ENCODE measurements at places on chromosomes 4 and X.

DNA sequence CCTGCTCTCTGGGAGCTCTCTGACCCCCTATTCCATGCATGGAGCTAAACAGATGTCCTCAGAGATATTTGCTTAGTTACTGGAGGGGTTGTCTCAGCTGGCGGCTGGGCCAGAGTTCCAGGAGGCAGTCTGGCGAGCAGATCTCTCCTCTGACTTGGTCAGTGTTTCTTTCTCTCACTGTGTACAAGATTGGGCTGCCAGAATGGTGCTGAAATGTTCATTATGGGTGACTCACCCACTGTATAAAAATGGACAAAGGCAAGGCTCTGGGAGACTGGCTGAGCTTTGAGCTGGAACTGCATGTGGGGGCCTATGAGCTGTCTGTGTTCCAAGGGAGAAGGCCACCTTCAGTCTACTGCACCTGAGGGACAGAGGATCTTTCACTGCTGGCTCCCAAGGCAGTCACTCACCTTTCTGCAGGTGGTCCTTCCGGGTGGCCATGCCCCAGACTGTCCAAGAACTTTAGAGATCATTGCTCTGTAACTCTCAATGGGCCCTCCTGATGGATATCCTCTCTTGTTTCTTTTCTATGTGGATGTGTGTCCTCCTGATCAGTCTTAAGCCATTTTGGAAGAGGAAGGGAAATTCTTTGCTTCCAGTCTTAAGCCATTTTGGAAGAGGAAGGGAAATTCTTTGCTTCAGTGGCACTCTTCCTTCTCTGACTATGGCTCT, 88.2 kb downstream of the CFAP299 start:
- peak; percentile 8 for DNase-seq

DNA sequence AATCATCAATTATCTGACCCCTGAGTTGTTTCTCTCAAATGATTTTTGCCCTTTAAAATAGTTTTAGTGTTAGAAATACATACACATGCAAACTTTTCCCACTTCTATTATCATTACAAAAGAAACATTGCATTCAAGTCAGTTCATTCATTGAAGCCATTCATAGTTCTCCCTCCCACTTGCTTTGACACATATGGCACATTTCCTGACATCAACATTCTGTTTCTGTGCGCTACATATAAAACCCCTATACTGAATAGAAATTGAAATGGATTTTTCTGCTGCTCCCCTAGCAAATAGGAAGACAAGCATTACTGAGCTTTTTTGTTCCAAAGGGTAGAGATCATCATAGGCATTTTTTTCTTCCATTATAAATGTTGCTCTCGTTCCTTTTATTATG, 497.9 kb upstream of the PCDH10 start:
- no peak for DNase-seq

GRCh38 chr4:108979759-108980158, 216.9 kb upstream of the ETNPPL start:
- no peak for DNase-seq

DNA sequence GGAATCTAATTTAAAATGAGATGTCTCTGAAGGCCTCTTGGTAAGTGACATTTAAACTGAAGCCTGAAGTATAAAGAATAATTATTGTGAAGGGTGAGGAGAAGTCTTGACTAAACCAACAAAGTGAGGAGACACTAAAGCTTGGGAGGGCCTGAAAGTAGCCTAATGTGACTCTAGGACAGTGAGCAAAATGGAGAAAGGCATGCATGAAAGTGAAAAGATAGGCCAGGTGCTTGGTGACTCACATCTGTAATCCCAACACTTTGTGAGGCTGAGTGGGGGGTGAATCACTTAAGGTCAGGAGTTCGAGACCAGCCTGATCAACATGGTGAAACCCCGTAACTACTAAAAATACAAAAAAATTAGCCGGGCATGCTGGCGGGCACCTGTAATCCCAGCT, 46.9 kb upstream of the SMARCAD1 start:
- no peak for DNase-seq

DNA sequence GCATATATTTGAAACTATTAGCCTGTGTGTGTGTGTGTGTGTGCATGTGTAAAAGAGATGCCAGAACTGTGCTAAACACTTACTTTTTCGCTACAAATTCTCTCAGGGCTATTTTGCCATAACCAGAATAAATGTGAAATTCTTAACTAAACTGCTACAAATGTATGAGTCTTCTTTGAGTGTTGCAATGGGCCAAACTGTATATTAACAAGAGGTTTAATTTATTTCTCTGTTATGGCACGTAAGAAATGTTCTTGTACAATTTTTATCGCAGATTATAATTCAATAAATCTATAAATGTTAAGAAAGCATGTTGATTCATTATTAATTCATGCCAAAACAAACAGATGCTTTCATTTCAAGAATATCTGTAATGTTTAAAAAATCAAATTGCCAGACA, 454.5 kb upstream of the PCDH7 start:
- no peak for DNase-seq

DNA sequence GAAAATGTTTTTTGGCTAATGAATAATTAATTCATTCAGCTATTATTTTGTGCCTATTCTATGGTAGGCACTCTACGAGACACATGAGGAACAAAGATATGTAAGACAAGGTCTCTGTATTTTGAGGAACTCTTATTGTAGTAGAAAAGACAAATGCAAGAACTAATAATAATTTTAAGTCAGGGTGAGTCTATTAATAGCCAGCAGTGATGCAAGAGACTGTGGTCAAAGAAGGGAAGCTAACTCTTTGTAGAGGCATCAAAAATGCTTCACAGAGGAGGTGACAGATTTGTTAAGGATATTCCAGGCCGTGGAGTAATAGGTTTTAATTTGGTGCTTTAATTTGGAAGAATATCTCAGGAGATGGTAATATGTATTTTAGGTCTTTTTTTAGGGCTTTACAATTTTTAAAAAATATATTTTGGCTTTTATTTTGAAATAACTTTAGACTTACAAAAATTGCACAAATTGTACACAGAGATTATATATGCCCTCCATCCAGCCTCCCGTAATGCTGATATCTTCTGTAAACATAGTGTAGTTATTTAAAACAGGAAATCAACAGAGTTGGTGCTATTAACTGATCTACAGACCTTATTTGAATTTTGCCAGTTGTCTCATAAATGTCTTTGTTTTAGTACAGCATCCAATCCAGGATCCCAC, 48.1 kb downstream of the DCLK2 start:
- peak; percentile 50 for DNase-seq

- DNase-seq = no peak
Measured at GRCh38 chr4:137032222-137032621, 500.1 kb downstream of the PCDH18 start.

- DNase-seq = peak; percentile 83
Measured at GRCh38 chr4:187183346-187183745, 459.7 kb upstream of the FAT1 start.

GRCh38 chr4:170386971-170387370, 297.2 kb upstream of the AADAT start:
- no peak for DNase-seq

DNA sequence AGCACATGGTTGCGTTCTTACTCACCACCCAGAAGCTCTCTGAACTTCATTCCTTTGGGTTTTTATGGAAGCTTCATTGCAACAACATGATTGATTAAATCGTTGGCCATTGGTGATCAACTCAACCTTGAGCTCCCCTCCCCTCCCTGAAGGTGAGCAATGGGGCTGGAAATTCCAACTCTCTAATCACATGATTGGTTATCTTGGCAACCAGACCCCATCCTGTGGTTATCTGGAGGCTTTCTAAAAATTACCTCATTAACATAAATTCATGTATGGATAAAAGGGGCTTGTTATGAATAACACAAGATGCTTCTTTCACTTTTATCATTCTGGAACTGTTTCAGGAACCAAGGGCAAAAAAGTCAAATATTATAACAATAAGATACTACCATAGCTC, 34.6 kb upstream of the NMU start:
- no peak for DNase-seq

DNA sequence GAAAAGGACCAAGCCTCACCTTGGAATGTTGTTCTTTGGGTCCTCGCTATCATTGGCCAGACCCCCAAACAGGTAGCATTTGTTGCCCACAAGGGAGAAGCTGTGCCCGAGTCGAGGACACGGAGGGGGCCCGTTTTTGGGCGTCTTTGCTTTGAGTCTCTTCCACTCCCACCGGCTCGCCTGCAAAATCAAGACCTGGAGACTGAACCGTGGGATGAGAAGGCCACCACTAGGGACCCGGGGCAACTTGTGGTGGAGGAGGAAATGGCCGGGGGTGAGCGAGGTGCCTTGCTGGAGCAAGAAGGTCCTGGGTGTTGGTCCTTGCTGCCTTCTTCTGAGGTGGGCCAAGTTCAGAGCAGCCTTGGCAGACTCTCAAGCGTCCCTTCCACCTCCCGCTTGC, 7.5 kb downstream of the HCFC1 start:
- no peak for DNase-seq

DNA sequence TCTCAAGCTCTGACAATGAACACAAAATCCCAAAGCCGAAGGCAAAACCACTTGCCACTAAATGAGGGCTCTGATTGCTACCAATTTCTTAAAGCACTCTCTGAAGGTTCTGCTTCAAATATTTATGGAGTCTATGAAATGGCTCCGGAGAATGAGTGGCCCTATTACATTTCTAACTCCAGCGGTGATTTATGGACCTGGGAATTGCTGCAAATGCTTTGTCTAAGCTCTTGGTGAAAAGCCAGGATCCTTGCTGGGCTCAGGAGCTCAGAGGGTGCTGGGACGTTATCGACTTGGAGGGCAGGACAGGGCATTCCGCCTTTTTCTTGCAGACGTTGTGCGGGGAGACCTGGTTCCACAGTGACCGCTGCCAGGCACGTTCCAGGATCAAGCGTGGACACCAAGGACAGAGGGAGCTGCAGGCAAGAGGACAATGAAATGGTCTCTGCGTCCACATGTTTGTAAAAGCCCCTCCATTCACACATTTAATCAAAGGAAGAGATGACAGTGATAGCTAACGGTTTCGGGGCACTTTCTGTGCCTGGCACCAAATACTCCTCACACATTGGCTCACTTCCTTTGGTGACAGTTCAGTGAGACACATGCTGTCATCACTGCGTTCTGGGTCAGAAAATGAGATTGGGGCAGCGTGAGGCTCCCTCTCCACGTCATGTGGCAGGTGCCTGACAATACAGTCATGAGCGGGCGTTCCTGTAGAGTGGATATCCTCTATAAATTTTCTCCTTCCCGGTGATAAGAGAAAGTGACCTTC, 58.8 kb downstream of the C4orf50 start:
- no peak for DNase-seq

DNA sequence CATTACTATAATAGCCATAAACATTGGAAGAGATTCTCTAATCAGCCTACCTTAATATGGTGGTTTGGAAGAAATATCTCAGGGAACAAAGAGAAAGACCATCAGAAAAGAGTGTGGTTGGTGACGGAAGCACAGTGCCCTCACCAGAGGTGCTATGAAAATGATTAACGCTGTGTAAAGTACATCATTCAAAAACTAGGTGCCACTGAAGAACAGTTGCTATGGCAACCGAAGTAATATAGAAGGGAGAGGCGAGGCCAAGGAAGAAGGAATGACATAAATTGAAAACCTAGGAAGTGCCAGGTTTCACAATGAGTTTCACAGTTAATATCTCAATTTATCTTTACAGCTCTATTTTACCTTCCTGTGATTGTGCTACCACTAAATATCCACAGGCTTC, 57.0 kb upstream of the ARSJ start:
- DNase-seq = no peak

- no peak for DNase-seq
Measured at GRCh38 chr4:79756140-79756895, 316.7 kb downstream of the ANTXR2 start.

DNA sequence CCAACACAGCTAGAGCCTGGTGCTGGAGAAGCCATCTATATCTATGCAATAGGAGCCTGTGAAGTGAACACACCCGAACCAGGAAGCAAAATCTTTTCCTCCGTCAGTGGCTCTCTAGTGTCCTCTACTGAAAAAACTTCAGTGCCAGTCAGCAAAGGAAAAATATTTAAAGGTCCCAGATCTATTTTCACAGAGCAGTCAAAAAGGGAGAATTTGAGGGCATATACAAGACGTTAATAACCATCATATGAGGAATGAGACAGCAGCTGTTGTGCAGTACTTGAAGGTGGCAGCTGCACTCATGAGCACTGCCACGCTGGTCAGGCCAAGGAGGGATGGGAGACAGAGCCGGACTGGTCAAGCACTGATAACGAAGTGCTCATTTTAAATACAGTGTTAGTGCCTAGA, 14.4 kb downstream of the MCUB start:
- no peak for DNase-seq

- no peak for DNase-seq
Measured at GRCh38 chr4:4560642-4561041, 18.8 kb upstream of the STX18 start.

- DNase-seq = no peak
Measured at GRCh38 chr4:34643476-34643875, 1600.8 kb downstream of the ARAP2 start.

GRCh38 chrX:47358387-47359065, 11.9 kb upstream of the ZNF157 start:
- peak; percentile 34 for DNase-seq

GRCh38 chr4:1593458-1593857, 90.7 kb downstream of the FAM53A start:
- DNase-seq = no peak

DNA sequence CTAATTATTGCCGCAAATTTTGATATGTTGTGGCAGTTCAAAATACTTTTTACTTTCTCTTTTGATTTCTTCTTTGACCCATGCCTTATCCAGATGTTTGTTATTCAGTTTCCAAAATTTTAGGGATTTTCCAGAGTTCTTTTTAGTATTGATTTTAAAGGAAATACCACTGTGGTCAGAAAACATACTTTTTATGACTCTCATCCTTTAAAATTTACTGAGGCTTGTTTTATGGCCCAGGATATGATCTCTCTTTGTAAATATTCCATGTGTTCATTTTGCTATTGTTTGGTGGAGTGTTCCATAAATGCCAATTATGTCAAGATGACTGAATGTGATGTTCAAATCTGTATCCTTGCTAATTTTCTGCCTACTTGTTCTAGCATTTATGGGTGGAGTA, 272.3 kb upstream of the DIPK2B start:
- peak; percentile 67 for DNase-seq

- no peak for DNase-seq
Measured at GRCh38 chr4:128305942-128306341, 18.3 kb upstream of the PGRMC2 start.
